ENCODE measurements at places on chromosomes 16 and 17.
A peak's percentile ranks its signal among the peaks of the same experiment; 100 is the strongest.

- DNase-seq: no peak
Measured at GRCh38 chr16:72241930-72242329, 70.0 kb upstream of the PMFBP1 start.

DNA sequence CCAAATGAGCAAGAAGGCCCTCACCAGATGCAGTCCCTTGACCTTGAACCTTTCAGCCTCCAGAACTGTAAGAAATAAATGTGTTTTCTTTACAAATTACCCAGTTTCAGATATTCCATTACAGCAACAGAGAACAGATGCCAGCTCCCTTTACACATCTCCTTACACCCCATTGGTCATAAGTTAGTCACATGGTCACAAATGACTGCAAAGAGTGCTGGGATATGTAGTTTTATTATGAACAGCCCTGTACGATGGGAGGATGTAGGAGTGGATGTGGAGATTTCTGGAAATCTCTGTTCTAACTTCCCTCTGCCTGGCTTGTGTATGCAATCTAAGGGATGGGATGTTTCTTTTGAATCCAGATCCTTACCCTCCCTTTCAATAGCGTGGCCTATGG lies 13.3 kb upstream of the RPL38 start:
- no peak for DNase-seq

DNA sequence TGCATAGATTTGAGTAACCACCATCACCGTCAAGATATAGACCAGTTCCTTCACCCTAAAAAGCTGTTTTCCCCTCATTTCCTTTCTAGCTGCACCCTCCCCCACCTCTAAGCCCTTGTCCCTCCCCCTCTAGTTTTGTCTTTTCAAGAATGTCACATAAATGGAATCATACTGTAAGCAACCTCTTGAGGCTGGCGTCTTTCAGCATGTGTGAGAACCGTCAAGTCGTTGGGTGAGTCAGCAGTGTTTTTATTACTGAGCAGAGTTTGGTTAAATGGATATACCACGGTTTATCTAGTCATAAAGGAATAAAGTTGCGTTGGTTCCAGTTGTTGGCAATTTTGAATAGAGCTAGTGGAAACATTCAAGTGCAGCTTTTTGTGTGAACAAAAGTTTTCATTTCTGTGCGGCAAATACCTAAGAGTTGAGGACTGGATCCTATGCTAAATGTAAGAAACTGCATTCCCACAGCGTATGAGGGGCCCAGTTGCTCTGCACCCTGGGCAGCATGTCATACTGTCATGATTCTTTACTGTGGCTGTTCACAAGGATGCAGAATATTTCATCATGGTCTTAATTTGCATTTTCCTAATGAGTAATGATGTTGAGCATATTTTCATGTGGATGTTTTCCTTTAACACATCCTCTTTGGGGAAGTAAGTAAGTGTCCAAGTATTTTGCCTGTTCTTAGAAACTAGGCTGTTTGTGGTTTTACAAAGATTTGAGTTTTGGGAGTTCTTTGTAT lies 264.3 kb downstream of the CPPED1 start:
- peak; percentile 4 for DNase-seq

GRCh38 chr17:4950075-4950745 lies 709 bp upstream of the ENO3 start:
- DNase-seq: peak; percentile 48

- DNase-seq: no peak
Measured at GRCh38 chr16:87832741-87833502, 36.4 kb downstream of the SLC7A5 start.

GRCh38 chr17:38333635-38334295 lies 10.0 kb downstream of the GPR179 start:
- peak; percentile 58 for DNase-seq

- no peak for DNase-seq
Measured at GRCh38 chr16:27240948-27241531, 27.5 kb downstream of the NSMCE1 start.
